ENCODE measurements at places on chromosomes 7 and 10. TPM values are rescaled to one million over a fixed set of nuclear protein-coding genes. Genes with fewer than 3 reads are reported as not detected.

GRCh38 chr10:121813211-121813815, 114.5 kb downstream of the ATE1 start:
- DNase-seq, result no peak
- H3K27ac ChIP-seq, result no peak overlapping the region
- no peak overlapping the region for H3K4me3 ChIP-seq
- H3K4me1 ChIP-seq, result no peaks in the 10 kb centered on the region
- no peaks in the 10 kb centered on the region for H3K27me3 ChIP-seq

GRCh38 chr7:142442396-142442795, 184.5 kb upstream of the PRSS58 start:
- H3K36me3 ChIP-seq, result no peaks in the 10 kb centered on the region
- H3K27ac ChIP-seq, result no peak overlapping the region
- H3K4me3 ChIP-seq, result no peak overlapping the region
- H3K27me3 ChIP-seq, result no peaks in the 10 kb centered on the region
- DNase-seq, result no peak

DNA sequence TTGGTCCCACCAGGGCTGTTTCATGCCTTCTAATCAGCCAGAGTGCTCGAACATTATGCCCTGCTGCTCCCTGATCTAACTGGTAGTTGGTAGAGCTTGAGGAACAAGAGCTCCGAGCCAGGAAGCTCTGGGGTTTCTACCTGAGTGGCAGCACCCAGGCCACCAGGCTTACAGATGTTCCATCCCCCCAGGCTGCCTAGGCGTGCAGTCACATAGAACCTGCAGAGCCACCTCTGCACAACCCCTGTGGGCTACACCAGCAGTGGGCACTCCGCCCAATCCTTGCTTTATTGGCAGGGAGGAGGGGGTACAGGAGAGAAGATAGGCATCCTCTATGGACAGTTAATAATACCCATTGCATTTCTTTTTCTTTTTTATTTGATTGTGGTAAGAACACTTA, 21.8 kb downstream of the MAP3K8 start:
- no peaks in the 10 kb centered on the region for H3K4me1 ChIP-seq
- no peak for DNase-seq
- H3K36me3 ChIP-seq, result peaks cover 4% of the 10 kb centered on the region
- H3K27ac ChIP-seq, result peak overlapping the region; percentile 17

DNA sequence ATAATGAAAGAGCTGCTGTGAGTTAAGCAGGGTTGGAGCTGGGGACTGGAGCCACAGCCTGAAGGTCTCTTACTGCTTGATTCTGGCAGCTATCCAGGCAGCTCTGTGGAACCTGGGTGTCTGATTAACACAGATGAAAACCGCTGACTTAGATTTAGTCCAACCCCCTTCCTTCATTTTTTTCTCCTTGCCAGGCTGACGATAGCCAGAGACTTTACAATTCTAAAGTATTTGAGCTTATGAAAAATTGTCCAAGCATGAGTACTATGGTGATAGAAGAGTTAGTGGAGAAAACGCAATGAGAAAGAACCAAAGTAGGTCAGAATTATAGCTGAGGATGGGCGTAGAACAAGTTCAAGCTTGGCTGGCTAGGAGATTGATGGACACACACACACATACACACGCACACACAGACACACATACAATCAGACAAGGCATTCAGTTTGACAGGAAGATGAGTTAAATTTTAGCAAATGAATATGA, 13.5 kb upstream of the GPR85 start:
- H3K4me1 ChIP-seq, result no peaks in the 10 kb centered on the region
- H3K4me3 ChIP-seq, result no peak overlapping the region
- H3K27ac ChIP-seq, result no peak overlapping the region
- peak; percentile 46 for DNase-seq
- H3K27me3 ChIP-seq, result no peaks in the 10 kb centered on the region

Gene EEPD1
- total RNA-seq, result 21.9 TPM
